ENCODE measurements at places on chromosomes 3 and 15.

GRCh38 chr15:54839379-54839778, 357.4 kb downstream of the RSL24D1 start:
- no peak for DNase-seq
- no peaks in the 10 kb centered on the region for H3K4me1 ChIP-seq
- H3K36me3 ChIP-seq = no peaks in the 10 kb centered on the region
- no peak overlapping the region for H3K4me3 ChIP-seq
- no peak overlapping the region for H3K27ac ChIP-seq

GRCh38 chr3:183158113-183158512, 4.4 kb downstream of the LAMP3 start:
- no peak overlapping the region for H3K4me3 ChIP-seq
- H3K36me3 ChIP-seq = no peaks in the 10 kb centered on the region
- no peaks in the 10 kb centered on the region for H3K4me1 ChIP-seq

DNA sequence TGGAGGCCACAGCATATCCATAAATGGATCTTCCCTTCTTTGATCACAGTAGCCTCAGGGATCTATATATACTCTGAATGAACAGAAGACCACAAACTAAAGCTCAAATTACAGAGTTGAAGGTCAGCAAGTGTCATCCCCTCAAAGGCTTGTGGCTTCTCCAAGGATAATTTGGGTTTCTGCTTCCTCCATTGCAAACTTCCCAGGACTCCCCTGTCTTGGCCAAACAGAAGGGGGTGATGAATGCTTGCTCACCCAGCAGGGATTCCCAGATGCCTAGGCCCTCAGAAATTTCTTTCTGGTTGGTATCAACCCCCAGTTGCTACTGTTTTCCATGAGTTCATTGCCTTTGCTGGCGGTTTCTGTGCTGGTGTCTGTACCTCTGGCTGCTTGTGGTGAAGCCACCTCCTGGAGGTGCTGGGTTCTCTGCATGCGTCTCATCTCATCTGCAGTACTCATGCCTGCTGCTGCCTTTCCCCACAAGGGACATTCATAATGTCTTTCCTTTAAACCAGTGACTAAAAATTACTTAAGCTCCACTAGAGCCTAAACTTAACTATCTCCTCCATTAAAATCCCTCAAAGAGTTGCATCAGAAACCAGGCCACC, 17.7 kb downstream of the ENTPD3 start:
- no peaks in the 10 kb centered on the region for H3K4me1 ChIP-seq
- no peaks in the 10 kb centered on the region for H3K27me3 ChIP-seq
- no peak for DNase-seq
- no peak overlapping the region for H3K4me3 ChIP-seq

DNA sequence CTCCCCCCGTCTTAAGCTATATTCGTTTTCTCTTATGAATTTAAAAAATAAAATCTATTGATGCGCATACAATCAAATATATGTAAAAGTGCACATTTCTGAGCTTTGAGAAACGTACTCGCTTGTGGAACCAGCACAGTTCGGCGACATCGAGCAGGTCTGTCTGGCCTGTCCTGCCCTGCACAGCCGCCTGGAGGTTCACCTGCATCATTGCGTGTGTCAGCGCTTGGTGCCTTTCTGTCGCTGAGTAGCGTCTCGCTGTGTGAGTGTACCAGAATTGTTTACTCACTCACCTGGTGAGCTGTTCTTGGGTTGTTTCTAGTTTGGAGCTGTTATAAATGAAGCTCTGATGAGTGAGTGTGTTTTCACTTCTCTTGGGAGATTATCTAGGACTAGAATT, 104.0 kb downstream of the VGLL4 start:
- no peak overlapping the region for H3K27ac ChIP-seq
- H3K4me3 ChIP-seq = no peak overlapping the region
- no peaks in the 10 kb centered on the region for H3K36me3 ChIP-seq
- no peaks in the 10 kb centered on the region for H3K27me3 ChIP-seq
- no peaks in the 10 kb centered on the region for H3K4me1 ChIP-seq
- no peak for DNase-seq

DNA sequence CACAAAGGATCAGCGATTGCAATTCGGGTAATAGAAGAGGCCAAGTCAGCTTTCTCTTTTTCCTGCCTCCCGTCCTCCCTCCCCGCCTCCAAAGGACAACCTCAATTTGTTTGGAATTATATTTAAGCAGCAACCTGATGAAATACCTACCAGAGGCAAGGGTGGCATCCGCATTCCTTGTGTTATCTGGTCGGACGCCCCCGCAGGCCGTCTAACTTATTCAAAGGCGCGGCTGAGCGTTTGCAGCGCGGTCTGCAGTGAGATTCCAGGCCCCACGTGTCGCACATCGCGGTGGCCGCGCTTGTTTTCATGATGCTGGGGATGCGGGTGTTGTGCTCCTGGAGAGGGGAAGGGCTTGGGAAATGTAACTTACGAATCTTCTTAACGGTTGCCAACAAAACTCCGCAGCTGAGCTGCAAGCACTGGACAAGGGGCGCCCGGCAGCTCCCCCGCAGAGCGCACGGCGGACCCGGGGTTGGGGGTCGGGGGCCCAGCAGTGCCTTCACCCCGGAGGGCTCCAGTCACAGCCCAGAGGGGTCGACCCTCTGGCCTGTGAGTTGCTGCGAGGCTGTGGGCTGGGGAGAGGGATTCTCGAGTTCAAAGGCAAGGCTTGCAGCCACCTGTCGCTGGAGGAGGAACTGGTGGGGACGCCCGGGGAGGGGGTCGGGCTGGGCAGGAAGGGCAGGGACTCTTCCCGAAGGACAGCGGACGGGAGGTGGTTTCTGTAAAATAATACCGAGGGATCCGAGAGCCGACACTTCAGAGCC, 20.5 kb upstream of the RGMA start:
- H3K27ac ChIP-seq = no peak overlapping the region
- no peak for DNase-seq
- H3K27me3 ChIP-seq = peaks cover 28% of the 10 kb centered on the region
- no peaks in the 10 kb centered on the region for H3K36me3 ChIP-seq
- H3K4me1 ChIP-seq = no peaks in the 10 kb centered on the region
- no peak overlapping the region for H3K4me3 ChIP-seq

DNA sequence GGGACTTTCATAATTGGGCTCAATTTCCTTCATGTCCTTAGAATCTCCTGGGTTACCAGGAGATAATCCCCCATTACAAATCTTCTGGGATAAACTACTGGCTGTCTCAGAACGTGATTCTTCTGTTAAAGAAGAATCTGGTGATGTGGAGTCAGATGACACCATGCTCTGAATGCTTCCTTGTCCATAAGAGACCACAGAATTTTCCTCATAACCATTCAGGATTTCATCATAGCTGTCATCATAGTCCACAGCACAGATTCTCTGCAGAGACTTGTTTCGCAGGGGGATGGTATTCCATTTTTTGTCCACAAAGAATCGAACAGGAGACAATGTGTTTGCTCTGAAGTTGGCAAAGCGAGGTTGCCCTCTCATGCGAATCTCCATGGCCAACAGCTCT, 109.8 kb upstream of the TSPAN3 start:
- H3K27me3 ChIP-seq = no peaks in the 10 kb centered on the region
- H3K4me1 ChIP-seq = peaks cover 11% of the 10 kb centered on the region
- no peak overlapping the region for H3K4me3 ChIP-seq
- peaks cover 8% of the 10 kb centered on the region for H3K36me3 ChIP-seq
- H3K27ac ChIP-seq = no peak overlapping the region
